ENCODE measurements at places on chromosomes 2 and 18.

DNA sequence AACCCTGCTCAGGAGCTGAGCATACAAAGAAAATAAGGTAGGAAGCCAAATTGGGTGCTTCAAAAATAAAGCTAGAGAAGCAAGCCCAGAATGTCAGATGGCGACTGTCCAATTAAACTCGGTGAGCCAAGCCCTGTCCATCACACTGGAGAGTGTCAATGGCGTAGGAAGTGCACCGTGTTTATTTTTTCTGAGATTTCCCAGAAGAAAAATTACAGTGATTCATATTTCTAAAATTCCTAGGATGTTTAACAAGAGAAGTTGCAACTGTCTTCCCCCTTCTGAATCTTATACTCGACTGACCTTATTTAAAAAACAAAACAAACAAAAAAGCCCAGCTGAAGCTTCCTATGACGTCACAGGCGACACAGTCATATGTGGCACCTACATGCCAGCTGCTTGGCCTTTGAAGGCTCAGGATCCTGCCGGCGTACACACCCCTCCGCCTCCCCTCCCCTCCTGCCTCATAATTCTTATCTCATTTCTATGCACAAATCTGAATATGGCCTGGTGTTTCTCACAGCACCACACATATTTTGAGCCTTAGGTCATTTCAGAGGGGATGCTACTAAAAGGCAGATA lies 60.8 kb downstream of the MBP start:
- DNase-seq = no peak

DNA sequence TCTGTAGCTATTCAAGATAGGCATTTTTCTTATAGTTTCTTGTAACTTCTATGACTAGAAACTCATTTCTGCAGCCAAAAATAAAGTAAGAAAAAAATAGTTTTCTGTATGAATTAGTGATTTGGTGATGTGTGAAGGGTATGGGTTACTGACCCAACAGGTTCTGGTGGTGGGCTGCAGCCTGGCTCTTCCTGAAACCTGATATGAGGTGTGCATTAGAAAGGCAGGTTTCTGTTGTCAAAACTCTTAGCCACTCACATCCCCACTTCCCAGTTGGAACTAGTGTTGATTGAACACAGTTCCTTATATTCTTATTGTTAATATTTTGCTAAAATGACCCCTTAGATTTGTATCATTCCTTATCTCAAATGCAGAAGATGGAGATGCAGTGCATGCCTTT lies 330.8 kb downstream of the THSD7B start:
- DNase-seq = no peak

DNA sequence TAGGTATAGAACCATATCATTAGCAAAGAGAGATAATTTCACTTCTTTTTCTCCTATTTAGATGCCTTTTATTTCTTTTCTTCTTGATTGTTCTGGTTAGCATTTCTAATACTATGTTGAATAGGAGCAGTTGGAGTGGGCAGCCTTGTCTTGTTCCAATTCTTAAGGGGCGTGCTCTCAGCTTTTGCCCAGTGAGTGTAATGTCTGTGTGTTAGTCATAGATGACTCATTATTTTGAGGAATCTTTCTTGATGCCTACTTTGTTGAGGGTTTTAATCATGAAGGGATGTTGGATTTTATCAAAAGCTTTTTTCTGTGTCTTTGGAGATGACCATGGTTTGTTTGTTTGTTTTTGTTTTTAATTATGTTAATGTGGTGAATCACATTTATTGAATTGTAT lies 1453.1 kb upstream of the SLC39A10 start:
- no peak for DNase-seq

DNA sequence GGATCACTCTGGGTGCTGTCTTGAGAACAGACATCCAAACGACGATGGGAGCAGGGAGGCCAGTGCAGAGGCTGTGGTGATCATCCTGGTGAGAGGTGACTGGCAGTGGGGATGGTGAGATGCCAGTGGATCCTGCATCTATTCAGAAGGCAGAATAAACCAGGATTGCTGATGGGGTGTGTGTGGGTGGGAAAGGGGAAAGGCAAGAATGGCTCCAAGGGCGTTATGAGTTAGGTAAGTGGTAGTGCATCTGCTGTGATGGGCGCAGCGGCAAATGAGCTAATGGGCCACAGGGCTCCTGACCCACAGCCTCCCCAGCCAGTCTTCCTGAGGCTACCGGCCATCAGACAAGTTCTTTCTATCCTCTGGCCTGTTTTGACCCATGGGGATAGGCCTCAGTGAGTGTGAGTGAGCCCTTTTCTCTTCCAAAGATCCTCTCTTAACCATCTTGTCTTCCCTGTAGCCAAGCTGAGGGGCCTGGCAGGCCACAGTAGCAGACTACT lies 29.6 kb downstream of the SERTAD2 start:
- no peak for DNase-seq

All from stimulated activated CD4-positive, alpha-beta T cell treated with anti-CD3 and anti-CD28 coated beads, Interleukin-1b, Interleukin-23, amount 100 ng/mL, for 1 hour (primary cell).